Osteocyte (in vitro differentiated cells): ENCODE measurements at places on chromosomes 12 and 14. TPM values are rescaled to one million over a fixed set of nuclear protein-coding genes. Genes with fewer than 3 reads are reported as not detected.
A peak's percentile ranks its signal among the peaks of the same experiment; 100 is the strongest.

GRCh38 chr12:57008178-57008577, 1.8 kb upstream of the ZBTB39 start:
- H3K36me3 ChIP-seq, result peaks cover 10% of the 10 kb centered on the region
- DNase-seq, result no peak
- peak overlapping the region; percentile 33 for H3K4me3 ChIP-seq
- peaks cover 11% of the 10 kb centered on the region for H3K27me3 ChIP-seq
- H3K27ac ChIP-seq, result no peak overlapping the region

DNA sequence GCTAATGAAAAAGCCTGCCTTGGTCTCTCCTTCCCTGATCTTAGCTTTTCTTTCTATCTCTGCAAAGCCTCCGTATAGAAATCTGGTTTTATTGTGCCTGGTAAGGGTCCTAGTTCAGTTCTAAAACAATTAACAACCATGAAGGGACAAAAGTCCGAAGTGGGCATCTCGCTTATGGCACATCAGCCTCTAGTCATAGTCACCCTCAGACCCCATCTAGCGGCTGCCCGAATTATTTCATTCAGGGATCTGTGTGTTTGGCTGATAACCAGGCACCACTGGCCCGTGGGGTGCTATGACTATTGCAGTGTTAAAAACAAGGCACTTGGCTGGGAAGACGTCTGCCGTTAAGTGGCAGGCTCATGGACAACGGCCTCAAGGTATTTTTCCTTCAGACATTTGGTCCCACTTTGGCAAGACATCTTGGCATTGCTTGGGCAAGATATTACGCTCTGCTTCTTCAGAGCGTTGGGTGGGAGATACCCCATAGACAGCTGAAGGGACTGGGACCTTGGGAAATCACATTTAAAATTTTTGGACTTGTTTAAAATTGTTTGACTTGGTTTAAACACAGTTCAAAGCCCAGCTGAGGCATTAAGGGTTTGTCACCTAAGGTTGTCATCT, 87.1 kb downstream of the SINHCAF start:
- H3K36me3 ChIP-seq, result no peaks in the 10 kb centered on the region
- peaks cover 9% of the 10 kb centered on the region for H3K4me1 ChIP-seq
- H3K27me3 ChIP-seq, result peaks cover 53% of the 10 kb centered on the region
- DNase-seq, result peak; percentile 57
- H3K4me3 ChIP-seq, result peak overlapping the region; percentile 44

Gene PLXNC1
- 0.32 and 1.1 TPM in 2 replicates for total RNA-seq

Gene RILPL1
- total RNA-seq, result 34.2 and 35.1 TPM in 2 replicates
